ENCODE measurements at places on chromosomes 11 and 22. TPM values are rescaled to one million over a fixed set of nuclear protein-coding genes. Genes with fewer than 3 reads are reported as not detected.

- no peak for DNase-seq
These were observed 90.6 kb upstream of the FGF3 start for GRCh38 chr11:69909561-69910518.

DNA sequence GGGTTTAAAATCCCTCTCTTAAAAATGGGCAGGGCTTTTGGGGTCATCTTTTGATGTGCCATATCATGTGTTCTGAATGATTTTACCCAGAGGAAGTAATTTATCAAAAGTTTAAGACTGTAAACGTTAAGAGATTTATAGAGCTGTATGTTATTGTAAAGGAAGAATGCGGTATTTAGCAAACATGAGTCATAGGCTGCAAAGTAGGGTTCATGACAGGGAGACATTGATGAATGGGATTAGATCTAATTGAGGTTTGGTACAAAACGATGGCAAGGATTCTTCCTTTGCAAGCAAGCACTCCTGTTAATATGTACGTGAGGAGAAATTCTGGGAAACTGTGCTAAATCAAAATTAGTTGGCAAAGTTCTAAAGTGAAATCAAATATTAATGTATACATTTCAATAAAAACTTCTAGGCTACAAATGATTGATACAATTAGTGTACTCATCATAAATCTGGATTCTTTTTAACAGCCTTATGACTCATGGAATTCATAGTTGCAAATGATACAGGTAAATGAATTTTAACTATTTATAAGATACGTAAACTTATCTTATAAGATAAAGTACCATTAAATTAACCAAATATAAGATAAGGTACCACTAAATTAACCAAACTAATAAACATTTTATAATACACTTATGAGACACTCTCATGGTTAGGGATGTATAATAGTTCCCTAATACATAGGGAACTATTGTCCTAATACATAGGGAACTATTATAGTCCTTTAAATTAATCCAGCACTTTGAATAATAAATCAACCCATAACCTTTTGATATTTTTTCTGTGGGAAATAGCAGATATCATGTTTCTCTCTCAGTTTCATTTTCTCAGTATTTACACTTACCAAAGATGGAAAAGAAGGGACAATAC lies 58.4 kb downstream of the KIF18A start:
- no peak for DNase-seq

DNA sequence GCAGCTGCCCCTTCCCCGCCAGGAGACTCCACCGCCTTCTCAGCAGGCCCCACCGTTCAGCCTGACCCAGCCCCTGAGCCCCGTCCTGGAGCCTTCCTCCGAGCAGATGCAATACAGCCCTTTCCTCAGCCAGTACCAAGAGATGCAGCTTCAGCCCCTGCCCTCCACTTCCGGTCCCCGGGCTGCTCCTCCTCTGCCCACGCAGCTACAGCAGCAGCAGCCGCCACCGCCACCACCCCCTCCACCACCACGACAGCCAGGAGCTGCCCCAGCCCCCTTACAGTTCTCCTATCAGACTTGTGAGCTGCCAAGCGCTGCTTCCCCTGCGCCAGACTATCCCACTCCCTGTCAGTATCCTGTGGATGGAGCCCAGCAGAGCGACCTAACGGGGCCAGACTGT lies 42.6 kb downstream of the PPP2R1B start:
- no peak for DNase-seq

- DNase-seq: no peak
These were observed 30.3 kb downstream of the PDGFB start for GRCh38 chr22:39214383-39215069.

DNA sequence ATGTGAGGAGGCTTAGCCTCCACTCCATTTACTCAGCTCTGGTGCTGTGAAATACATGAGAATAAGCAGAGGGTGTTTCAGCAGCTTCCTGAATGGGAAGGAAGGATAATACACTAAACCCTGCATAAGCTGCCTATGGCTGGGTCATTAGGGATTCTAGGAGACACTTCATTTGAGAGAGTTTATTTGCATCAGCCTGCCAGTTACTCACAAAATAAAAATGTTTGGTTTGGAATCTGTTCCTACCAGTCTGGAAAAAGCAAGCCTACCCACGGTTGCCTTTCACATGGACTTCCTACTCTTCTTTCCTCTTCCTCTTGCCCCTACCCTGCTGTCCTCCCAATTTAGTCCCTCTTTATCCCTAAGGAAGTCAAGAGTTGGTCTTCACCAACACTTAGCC lies 20.5 kb downstream of the SLC1A2 start:
- DNase-seq: no peak

- DNase-seq: no peak
These were observed 3.4 kb downstream of the MCM5 start for GRCh38 chr22:35403356-35403755.

DNA sequence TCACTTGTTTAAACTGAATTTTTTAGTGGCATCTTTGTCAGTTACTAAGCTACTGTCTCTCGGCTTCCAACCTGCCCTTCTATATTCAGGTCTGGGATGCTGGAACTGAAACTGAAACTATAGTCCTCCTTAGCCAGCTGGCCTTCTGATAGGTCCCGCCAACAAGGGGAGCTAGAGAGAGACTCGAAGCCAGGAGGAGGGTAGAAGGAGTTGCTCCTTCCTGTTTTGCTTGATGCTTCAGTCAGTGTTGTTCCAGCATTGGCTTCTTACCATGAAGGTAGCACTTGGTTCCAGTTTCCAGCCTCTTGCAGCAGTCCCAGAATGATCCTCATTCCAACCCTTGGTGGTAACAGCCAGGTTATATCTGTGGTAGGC lies 32.9 kb upstream of the HORMAD2 start:
- peak; percentile 26 for DNase-seq

Gene SESN3
- 24.1 TPM for total RNA-seq

- DNase-seq: no peak
These were observed 36.9 kb downstream of the CNTF start for GRCh38 chr11:58659404-58659803.

Gene TYMP
- total RNA-seq: 97.3 TPM

- DNase-seq: no peak
These were observed 148.3 kb downstream of the CEP164 start for GRCh38 chr11:117475716-117476530.

GRCh38 chr11:68093565-68093964 lies 27.6 kb downstream of the CHKA start:
- no peak for DNase-seq

DNA sequence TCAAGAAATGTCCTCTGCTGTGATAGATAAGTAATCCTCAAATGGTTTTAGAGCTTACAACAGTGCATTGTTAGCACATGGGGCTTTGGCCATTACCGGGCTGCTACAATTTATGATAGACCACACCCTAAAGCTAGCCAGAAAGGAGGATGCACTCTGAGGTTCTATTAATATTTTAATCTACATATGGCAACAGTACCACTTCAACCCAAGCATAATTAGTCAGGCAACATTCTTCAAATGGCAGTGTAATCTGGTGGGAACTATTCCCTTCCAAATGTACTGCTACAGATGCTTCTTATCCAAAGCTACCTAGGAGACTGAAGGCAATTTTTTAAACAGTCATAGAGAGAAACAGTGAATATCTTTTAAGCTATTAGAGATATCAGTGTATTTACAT lies 697.6 kb downstream of the KCNA4 start:
- no peak for DNase-seq

Gene OR10A2
- not detected for total RNA-seq

Gene JAML
- 58.8 TPM for total RNA-seq

Gene GRAMD1B
- total RNA-seq: 15.6 TPM

Gene POU2AF2
- 1.0 TPM for total RNA-seq

DNA sequence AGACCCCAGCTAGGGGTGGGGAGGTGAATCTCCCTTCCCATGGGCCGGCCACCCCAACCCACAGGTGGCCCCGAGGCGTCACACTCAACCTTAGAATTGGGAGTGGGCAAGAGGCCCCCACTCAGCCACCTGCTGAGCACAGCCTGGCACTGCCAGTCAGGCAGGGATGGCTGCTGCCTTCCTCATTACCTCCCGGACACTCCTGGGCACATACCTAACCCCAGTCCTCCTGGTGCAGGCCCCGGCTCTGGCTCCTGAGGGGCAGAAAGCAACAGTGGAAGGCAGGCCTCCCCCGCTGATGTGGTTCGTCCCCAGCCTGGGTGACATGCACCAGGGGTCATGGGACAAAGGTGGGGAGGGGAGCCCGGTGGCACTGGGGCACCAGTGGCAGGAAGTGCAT lies 103.6 kb downstream of the MPPED1 start:
- no peak for DNase-seq

Gene LMNTD2
- total RNA-seq: 1.1 TPM

GRCh38 chr11:8828580-8829361 lies 82.2 kb upstream of the AKIP1 start:
- DNase-seq: no peak
